Esophagus mucosa (tissue), 1 donor: ENCODE measurements at places on chromosomes 12 and 14.

- no peak for ATAC-seq
Observed at GRCh38 chr12:74514098-74514872, 23.4 kb upstream of the ATXN7L3B start.

DNA sequence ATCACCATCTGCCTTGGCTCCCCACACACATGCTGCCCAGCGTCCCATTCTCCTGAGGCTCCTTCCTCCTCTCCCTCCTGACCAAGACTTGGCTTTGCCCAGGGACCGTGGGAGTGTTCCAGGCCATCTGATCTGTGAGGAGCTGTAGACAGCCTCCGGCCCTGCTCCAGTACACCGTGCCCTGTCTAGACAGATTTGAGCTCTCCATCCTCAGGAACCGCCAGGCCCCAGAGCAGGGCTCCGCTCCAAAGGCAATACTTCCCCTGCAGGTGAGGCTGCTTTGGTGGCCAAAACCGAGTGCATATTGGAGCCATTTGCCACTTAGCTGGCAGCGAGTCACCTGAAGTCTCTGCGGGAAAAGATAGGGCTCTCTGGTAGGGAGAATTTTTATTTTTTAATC lies 147.4 kb downstream of the ANO2 start:
- ATAC-seq, result no peak

GRCh38 chr14:38502239-38502638 lies 246.3 kb upstream of the CLEC14A start:
- ATAC-seq, result no peak

DNA sequence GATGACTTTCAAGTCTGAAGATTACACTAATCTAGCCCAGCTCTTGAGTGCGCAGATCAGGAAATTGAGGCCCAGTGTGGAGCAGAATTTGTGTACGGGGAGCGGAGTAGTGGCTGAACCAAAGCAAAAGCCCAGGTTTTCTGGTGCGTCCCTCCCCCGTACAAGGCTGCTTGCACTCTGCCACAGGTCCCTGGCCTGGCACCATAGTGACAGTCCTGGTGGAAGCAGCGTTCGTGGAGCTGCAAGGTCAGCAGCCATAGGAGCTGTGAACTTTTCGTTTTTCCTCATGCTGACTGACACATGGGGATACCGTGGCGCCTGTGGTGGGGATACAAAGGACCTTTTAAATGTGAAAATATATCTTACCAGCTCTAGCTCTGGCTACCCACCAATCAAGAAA lies 1.7 kb downstream of the EVL start:
- ATAC-seq, result no peak

- ATAC-seq, result peak; percentile 86
Observed at GRCh38 chr14:88270776-88271175, 52.3 kb downstream of the KCNK10 start.

- ATAC-seq, result peak; percentile 65
Observed at GRCh38 chr12:124036657-124037109, 63.7 kb downstream of the ZNF664 start.

DNA sequence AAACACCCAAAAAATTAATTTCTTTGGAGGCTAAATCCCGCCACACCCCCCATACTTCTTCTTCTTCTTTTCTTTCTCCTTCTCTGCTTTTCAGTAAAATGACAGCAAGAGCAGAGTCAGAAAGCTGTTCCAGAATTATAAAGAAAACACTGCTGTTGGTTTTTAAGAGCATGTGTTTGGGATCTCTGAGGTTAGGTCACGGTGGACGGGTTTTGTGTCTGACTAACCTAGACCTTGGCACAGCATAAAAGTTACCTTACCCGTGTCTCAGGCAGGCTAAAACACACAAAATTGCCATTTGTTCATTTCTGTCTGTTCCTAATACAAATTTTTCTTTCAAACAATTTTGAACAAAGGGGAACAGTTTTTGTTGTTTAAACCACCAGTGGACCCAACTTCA lies 540.8 kb downstream of the NRXN3 start:
- no peak for ATAC-seq

DNA sequence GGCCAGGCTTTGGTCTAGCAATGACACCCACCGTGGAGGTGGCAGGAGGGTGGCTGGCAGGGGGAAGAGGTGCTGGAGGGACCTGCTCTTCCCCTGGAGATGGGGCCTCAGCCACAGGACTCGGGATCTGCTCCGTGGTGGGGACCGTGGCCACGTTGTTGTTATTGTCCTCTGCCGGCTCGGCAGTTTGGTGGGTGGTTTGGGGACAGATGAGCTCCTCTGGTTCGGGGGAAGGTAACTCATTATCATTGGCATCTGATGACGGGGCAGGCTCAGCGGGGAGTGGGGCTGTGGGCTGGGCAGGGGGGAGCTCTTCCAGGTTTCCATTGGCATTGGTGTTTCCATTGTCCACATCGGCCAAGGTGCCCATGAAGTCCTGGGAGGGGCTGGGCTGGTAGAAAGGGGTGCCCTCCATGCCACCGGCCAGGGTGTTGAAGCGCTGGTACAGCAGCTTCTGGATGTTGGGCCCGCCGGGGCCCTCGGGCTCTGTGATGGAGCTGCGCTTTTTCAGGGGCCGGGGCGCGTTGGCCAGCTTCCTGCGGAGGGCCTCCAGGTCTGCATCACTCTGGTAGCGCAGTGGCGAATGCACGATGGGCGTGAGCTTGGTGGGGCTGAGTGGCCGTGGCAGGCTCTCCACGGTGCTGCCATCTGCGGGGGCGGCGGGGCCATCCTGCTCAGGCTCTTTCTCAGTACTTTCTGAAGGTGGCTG lies 24.3 kb downstream of the ZFYVE21 start:
- ATAC-seq, result no peak

- ATAC-seq, result no peak
Observed at GRCh38 chr12:80556566-80556965, 112.5 kb downstream of the PTPRQ start.

DNA sequence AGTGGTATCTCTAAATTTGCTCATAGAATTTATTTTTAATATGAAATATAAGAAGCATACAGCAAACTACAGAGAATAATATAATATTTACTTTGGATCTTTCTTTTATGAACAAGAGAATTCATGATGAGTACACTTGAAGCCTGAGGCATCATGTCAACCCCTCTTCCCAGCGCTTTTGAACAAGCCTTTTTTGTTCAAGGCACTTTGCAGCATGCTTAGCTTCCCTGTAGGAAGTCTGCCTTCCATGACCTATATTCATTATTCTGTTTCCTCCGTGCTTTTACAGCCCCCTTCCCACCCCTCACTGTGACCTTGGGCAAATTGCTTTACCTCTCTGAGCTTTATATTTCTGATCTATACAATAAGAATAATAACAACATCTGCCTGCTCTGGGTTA lies 41.6 kb downstream of the SCN8A start:
- no peak for ATAC-seq

DNA sequence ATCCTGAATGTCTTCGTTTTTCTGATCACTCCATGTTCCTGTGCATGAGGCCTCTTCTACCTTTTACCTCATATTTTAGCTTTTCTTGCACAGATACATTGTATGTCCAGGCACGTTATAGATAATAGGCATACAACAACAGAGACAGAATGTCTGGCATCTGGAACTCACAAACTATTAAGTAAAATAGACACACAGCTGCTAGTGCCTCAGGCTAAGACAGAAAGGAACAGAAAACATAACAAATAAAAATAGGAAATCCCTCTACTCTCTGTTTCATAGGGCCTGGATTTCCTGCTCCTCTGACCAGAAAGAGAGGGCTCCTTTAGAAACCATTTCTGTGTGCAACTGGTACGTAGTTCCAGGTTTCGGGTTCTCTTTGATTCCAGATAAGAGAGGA lies 48.6 kb downstream of the ATXN7L3B start:
- no peak for ATAC-seq

DNA sequence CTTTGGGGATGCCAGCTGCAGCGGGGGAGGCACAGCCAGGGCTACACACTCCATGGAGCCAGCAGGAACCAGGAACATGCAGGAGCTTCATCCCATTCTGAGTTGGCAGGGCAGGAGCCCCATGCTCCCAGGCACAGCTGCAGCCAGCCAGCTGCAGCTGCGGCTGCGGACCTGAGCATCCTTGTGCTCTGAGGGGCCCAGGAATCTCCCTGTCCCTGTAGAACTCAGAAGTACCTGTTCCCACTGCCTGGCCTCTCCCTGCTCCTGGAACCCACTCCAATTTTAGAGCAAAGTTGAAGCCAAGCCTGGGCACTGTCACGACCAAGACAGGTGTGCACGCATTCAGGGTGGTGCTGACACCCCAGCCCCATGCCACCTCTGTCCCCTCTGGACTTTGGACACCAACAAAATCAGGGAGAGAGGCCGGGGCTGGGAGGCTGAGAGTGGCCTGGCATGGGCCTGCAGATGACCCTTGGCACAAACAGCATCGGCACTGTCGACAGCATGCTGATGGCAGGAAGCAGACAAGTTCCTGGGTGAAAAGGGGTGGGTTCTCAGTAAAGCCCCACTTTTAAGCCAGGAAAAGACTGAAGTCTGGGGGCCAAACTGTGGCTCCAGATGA lies 257.3 kb upstream of the LRFN5 start:
- no peak for ATAC-seq

GRCh38 chr12:95212586-95212985 lies 4.7 kb downstream of the FGD6 start:
- ATAC-seq, result no peak

- no peak for ATAC-seq
Observed at GRCh38 chr14:59280961-59281360, 92.5 kb downstream of the DAAM1 start.

- no peak for ATAC-seq
Observed at GRCh38 chr14:56378046-56378445, 201.6 kb upstream of the TMEM260 start.

DNA sequence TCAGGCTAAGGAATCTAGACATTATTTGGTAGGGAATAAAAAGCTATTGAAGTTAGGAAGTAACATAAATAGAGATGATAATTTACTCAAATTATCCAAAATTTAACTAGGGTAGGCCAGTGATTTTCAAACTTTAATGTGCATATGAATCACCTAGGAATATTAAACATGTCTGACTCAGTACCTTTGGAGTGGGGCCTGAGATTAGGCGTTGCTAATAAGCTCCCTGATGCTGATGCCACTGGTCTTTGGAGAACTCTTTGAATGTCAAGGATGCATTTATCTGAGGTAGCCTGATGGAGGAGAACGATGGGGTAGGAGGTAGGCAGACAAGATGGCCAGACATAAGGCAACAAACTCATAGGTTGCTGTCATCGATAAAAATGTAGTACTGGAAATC lies 33.2 kb downstream of the EFCAB11 start:
- no peak for ATAC-seq

- ATAC-seq, result no peak
Observed at GRCh38 chr12:120650233-120650690, 9.8 kb downstream of the CABP1 start.

DNA sequence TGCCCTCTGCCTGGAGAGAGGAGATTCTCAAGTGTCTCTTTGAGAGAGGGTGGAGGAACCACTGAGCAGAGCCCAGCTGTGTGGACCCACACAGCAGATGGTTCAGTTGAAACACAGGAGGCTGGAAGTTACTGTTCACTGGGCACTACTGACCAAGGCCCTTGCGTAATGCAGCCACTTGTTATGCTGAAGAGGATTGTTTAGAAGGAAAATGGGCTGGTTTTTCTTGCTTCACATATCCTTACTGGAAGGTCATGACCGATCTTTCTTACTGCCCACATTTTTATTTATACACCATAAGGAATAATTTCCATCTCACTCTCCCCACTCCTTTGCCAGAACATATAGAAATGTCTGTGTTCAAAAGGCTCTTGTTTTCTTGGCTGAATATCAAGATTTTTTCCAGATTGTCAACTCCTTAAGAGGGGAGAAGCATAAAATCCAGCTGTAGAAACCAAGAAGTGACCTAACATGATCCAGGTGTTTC lies 375.1 kb upstream of the DDHD1 start:
- ATAC-seq, result peak; percentile 36

DNA sequence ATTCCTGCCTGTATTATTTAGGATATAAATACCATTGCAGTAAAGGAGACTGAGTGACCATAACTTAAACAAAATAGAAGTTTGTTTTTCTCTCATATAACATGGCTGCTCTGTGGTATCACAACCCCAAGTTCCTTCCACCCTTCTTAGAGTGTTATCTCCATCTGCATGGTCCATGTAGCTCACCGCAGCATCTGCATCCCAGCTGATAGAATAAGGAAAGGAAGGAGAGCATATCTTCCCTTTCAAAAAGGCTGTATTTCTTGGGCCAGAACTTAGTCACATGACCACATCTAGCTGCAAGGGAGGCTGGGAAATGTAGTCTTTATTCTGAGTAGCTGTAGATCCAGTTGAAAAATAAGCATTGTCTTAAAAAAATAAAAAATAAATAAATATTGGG lies 184.8 kb upstream of the NUDT4 start:
- no peak for ATAC-seq

GRCh38 chr14:104440297-104440956 lies 139.1 kb upstream of the C14orf180 start:
- no peak for ATAC-seq

GRCh38 chr12:105418229-105418628 lies 87.7 kb downstream of the C12orf75 start:
- peak; percentile 45 for ATAC-seq

DNA sequence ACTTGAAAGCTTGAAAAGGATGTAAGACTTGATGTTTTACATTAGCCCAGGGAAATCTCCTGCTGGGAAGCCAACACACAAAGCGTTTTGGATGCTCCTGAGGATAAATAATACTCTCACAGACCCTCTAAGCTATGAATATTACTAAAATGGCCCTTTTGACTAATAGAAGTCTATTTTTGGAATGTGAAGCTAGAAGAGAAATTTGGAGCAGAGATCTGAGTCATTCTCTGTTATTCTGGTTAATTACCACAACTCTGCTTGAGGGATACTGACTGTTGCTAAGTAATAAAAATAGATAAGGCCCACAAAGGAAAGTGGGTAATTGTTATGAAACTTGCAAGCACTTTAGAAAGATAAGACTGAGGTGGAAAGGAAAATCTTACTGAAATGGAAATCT lies 346.2 kb upstream of the STXBP6 start:
- no peak for ATAC-seq

DNA sequence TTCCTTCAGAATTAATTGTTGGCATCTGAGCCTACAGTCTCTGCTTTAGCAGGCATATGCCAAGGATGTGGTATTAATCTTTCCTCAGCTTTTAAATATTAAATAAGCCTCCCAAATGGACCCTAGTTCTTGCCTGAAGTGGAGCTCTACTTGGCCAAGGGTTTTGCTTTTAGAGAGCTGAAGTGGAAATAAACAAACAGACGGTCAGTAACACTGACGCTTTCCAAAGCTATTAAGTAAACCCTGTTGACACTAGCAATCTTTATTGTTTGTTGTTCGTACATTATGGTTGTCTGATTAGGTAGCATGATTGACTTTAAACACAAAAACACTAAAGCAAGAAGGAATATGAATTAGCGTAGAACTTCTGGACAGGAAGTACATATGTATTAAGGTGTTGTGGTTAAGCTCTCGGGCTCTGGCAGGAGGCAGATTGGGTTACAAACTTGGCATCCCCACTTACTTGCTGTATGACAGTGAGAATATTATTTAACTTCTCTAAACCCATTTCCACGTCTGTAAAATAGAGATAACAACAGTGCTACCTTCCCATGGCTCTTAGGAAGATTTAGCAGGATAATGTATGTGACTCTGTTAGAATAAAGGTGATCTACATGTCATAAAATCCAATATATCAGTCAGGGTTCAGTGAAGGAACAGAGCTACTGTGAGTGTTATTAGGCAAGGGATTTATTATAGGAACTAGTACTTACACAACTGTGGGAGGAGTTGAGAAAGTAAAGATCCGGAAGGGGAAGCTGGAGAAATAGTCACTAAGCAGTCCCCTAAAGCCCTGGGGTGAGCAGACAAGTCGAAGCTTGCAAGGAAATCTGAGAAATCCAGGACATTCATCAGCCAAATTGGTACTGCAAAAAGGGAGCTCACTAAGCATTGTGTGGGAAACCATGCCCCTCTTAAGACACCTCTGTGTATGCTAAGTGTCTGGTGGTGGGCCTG lies 92.2 kb upstream of the ATF7IP start:
- peak; percentile 98 for ATAC-seq
